ENCODE measurements at places on chromosomes 1 and 21. TPM values are rescaled to one million over a fixed set of nuclear protein-coding genes. Genes with fewer than 3 reads are reported as not detected.

SYPL2 gene
- 172 TPM for polyA plus RNA-seq

KMO gene
- 0.13 TPM for polyA plus RNA-seq

DNA sequence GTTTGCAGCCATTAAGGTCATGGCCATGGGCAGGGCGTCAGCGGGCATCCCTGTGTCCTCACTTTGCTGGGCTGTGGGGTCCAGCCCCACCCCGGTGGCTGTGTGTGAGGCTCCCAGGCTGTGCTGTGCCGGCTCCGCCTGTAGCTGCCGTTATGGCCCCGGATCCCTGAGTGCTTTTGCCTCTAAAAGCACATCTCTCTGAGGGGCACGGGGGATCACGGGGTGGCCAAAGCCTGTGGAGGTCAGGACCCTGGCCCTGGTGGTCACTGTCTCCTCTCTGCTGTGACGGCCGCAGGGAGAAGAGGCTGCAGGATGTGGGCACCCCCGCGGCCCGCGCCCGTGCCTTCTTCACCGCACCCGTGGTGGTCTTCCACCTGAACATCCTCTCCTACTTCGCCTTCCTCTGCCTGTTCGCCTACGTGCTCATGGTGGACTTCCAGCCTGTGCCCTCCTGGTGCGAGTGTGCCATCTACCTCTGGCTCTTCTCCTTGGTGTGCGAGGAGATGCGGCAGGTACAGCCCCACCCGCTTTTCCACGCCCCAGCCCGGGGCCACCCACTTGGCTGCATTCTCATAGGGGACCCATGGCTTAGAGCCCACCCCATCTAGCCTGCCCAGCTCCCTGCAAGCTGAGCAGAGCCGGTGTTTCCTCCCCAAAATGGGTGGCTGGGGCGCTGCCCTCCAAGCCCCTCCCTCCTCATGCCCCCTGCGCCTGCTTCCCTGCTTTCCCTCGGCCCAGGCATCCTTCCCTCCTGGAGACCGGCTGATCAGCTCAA is 48.2 kb downstream of the TRPM2 start:
- no peak for DNase-seq

GRCh38 chr1:109556563-109556962 is 8.1 kb downstream of the GNAI3 start:
- DNase-seq = no peak

DNA sequence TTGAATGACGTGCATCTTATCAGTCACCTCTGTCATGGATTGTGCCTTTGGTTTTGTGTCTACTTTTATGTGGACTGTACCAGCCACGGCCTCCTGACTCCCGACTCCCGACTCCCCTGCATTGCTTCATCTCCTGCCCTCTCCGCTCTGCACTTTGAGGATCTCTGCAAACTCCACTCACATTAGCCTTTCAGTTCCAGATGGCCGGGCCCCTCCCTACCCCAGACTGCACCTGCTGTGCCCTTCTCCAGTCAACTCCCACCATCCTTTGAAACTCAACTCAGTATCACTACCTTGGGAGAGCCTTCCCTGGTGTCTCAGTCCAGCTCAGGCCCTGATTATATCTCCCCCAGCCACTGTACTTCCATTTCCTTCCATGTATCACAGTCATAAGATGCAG is 71.4 kb downstream of the MDM4 start:
- DNase-seq = no peak

DNA sequence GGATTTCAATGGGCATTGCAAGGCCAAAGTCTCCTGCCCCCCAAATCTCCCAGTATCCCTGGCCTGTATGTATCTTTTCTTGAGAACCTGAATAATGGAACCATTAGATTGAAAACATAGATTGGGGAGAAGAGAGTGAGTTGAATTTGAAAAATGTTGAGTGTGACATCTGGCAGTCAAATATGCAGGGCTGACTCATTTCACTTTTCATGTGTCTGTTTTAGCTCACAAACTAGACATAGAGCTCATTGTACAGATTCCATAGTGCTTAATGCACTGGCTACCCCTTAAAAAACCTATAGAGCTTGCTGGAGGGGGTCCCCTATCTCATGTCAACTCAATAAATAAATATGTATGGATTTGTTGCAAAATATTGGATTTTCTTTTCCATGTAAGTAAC is 30.8 kb downstream of the DDR2 start:
- no peak for DNase-seq

DNA sequence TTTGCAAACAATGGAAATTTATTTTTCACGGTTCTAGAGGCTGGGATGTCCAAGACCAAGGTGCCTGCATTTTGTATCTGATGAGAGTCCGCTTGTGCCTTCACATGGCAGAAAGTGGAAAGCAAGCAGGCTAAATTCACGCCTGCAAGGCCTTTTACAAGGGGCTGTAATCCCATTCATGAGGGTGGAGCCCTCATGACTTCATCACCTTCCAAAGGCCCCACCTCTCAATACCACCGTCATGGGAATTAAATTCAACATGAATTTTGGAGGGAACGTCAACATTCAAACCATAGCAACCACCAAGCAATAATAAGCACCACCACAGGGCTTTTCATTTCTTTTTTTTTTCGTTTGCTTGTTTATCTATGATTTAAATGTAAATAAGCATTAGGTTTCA is 115.3 kb downstream of the C1orf21 start:
- DNase-seq = peak; percentile 44
